ENCODE measurements at places on chromosomes 4 and X.

- no peak for DNase-seq
These were observed 41.9 kb downstream of the WDR1 start for GRCh38 chr4:10074767-10075105.

DNA sequence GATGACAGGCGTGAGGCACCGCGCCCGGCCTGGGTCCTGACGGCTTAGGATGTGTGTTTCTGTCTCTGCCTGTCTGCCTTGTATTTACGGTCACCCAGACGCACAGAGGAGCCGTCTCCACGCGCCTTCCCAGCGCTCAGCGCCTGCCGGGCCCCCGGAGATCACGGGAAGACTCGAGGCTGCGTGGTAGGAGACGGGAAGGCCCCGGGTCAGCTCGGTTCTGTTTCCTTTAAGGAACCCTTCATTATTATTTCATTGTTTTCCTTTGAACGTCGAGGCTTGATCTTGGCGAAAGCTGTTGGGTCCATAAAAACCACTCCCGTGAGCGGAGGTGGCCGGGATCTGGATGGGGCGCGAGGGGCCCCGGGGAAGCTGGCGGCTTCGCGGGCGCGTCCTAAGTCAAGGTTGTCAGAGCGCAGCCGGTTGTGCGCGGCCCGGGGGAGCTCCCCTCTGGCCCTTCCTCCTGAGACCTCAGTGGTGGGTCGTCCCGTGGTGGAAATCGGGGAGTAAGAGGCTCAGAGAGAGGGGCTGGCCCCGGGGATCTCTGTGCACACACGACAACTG, 1.3 kb downstream of the SHOX start:
- no peak for DNase-seq

DNA sequence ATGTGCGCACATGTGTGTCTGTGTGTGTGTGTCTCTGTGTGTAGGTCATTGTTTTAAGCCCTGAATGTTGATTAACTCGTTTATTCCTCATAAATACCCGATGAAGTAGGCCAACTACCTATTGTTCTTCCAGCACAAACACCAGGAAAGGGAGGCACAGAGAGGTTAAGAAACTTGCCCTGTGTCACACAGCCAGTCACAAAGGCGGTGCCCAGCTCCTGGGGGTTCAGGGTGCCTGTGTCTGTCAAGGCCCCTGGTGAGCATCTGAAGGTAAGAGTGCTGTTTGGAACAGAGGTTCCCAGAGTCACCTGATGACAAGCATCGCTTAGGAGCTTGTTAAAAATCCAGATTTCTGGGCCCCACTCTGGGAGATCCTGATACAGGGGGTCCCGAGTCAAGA, 18.0 kb upstream of the SH3TC1 start:
- DNase-seq: no peak

GRCh38 chr4:80619070-80619674, 283.6 kb downstream of the CFAP299 start:
- DNase-seq: no peak

GRCh38 chr4:40719008-40719623, 30.6 kb upstream of the NSUN7 start:
- DNase-seq: no peak

- no peak for DNase-seq
These were observed 23.8 kb downstream of the NPFFR2 start for GRCh38 chr4:72055566-72055965.

DNA sequence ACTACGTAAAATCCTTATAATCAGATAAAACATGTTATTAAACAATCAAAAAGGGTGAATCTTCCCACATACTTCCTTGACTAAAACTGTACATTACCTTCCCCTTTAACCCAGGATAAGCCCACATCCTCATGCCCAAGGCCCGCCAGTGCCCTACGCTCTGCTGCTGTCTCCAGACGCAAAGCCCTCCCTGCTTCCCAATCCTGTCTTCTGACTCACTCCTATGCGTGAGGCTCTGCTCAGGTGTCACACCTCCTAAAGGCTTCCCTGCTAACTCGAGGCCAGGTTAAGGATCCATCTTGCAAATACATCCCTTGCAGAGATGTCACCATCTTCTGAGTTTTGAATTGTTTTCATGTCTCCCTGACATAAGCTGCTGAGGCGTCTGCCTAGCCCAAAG, 61.6 kb downstream of the STX18 start:
- no peak for DNase-seq

GRCh38 chrX:28649541-28649940, 62.3 kb downstream of the IL1RAPL1 start:
- no peak for DNase-seq

- DNase-seq: no peak
These were observed 95.2 kb downstream of the ATG4A start for GRCh38 chrX:108186811-108187210.

- no peak for DNase-seq
These were observed 61.0 kb downstream of the REELD1 start for GRCh38 chr4:146275370-146275769.

DNA sequence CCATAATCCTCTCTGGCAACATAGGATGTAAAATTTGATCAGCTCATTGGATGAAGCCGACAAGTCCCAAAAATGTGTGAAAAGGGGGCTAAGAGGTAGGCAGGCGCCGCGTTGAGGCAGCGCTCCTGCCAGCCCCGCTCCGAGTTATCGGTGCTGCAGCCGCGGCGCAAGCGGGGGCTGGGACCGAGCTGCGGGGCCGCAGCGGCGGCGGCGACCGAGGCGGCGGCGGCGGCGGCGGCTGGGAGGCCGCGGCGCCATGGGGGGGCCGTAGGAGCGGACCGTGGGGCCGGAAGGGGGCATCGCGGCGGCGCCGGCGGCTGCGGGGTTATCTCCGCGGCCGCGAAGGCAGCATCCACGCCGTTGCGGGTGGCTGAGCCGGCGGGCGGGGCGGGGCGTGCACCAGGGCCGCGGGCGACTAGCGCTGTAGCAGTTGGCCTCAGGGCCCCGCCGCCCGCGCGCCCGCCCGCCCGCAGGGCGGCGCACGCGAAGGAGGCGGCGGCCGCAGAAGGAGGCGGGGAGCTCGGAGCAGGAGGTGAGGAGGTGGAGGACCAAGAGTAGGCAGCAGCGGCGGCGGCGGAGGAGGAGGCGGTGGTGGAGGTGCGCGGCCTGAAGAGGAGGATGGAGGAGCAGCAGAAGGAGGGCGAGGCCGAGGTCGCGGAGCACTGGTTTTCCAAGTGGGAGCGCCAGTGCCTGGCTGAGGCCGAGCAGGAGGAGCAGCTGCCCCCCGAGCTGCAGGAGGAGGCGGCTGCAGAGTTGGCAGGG, 126.0 kb upstream of the CXorf66 start:
- no peak for DNase-seq

DNA sequence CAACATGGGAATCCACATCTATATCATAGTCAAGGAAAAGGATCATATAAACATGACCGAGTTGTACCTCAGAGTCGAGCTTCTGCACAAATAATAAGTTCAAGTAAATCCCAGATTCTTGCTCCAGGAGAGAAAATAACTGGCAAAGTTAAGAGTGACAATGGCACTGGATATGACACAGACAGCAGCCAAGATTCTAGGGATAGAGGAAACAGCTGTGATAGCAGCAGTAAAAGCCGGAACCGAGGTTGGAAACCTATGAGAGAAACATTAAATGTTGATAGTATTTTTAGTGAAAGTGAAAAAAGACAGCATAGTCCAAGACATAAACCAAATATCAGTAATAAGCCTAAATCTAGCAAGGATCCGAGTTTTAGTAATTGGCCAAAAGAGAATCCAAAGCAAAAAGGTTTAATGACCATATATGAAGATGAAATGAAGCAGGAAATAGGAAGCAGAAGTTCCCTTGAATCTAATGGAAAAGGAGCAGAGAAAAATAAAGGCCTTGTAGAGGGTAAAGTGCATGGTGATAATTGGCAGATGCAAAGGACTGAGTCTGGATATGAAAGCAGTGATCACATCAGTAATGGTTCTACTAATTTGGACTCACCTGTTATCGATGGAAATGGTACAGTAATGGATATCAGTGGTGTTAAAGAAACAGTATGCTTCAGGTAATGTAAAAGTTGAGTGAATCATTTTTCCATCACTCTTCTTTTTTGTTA, 50.4 kb downstream of the FABP2 start:
- DNase-seq: no peak

DNA sequence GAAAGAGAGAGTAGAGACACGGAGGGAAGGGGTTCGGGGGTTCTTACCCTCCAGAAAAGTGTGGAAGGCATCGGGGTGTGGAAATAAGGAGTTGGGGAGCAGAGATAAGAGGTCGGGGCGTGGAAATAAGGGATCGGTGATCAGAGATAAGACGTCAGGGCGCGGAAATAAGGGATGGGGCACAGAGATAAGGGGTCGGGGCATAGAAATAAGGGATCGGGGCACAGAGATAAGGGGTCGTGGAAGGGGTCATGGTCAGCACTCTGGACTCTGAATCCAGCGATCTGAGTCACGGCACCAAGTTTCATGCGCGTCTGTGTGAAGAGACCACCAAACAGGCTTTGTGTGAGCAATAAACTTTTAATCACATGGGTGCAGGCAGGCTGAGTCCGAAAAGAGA, 119.1 kb downstream of the PCDH10 start:
- no peak for DNase-seq

- DNase-seq: no peak
These were observed 41.2 kb upstream of the C4orf50 start for GRCh38 chr4:6059375-6059805.

- no peak for DNase-seq
These were observed 12.2 kb upstream of the ODAM start for GRCh38 chr4:70183168-70183939.

All from activated CD8-positive, alpha-beta memory T cell treated with anti-CD3 and anti-CD28 coated beads for 1 hour (primary cell).